ENCODE measurements at places on chromosomes 6 and 20. TPM values are rescaled to one million over a fixed set of nuclear protein-coding genes. Genes with fewer than 3 reads are reported as not detected.
A peak's percentile ranks its signal among the peaks of the same experiment; 100 is the strongest.

Gene LGSN
- 0.40 TPM for total RNA-seq

Gene LSM2
- total RNA-seq = 89.9 TPM

Gene LTA
- total RNA-seq = 16.7 TPM

Gene POU5F1
- total RNA-seq = 0.34 TPM

Gene TMEM200A
- total RNA-seq = 1.4 TPM

Gene MCCD1
- total RNA-seq = not detected

Gene PKIB
- 1.3 TPM for total RNA-seq

DNA sequence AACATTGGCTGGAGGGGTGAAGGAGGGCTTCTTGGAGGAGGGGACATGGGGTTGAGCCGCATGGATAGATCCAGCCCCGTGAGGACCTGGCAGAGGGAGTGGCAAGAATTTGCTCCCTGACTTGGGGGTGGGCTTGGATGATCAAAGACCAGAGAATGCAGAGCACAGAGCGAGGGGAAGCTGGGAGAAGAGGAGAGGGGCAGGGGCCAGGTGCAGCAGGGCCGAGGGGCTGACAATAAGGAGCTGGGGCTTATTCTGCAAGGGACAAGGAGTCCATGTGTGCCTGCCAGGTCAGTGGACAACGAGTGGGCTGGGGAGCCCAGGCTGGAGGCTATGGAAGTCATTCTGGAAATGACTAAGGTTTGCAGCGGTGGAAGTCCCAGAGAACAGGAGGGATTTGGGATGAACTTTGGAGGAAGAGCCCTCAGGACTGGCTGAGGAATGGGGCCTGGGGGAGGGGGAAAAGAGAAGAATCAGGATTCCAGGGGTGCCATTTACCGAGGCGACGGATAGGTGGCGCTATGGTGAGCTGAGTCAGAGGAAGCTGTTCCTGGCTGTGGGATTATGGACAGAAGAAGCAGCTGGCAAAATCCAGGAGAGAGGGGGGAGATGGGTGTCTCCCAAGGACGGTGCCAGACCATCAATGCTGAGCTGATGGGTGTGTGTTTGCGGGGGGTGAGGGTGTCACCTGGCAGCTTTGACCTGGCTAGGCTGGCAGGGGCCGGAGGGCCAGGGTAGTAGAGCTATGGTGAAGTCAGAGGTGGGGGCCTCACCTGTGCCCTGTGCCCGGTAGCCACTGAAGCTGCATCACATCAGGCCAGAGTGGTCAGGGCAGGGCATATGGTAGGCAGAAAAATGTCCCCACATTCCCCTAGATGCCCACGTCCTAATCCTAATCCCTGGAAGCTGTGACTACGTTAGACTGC is 7.8 kb downstream of the KCNG1 start:
- H3K27me3 ChIP-seq = peaks cover 21% of the 10 kb centered on the region
- DNase-seq = no peak
- H3K27ac ChIP-seq = no peak overlapping the region
- H3K4me3 ChIP-seq = no peak overlapping the region

- H3K27ac ChIP-seq = no peak overlapping the region
- H3K4me1 ChIP-seq = no peaks in the 10 kb centered on the region
- no peak for DNase-seq
- H3K27me3 ChIP-seq = no peaks in the 10 kb centered on the region
- H3K4me3 ChIP-seq = no peak overlapping the region
- no peaks in the 10 kb centered on the region for H3K36me3 ChIP-seq
Measured at GRCh38 chr6:76843054-76843822, 620.1 kb downstream of the HTR1B start.

DNA sequence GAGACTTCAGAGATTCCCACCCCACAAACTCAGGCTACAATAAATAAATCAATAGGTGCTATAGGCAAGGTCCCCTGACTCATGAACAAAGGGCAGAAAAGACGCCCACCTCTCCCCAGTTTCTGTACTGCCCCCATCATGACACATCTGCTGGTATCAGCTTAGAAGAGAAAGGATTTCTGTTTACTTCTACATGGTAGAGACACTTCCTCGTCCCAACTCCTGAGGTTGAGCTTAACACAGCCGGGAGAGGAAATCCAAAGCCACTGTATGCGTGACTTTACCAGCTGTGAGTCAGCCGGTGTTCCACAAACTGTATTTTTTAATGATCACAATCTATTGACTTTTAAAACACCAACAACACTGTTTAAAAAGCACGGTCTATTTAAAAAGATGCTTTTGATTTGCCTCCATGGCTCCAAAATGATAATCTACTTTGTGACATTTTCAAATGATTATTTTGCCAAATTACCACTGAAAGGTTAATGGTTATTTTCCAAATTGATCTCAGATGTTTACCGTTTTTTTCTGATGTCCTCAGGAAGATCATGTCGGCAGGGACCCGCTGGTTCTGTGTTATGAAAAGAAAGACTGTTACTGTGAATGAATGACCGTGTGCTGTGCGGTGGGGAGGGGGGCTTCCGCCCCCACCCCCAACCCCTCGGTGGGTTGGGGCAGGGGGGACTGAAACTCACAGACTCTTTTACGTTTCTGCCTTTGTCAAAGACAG is 72.5 kb downstream of the ATP9A start:
- DNase-seq = no peak
- no peaks in the 10 kb centered on the region for H3K36me3 ChIP-seq
- H3K4me3 ChIP-seq = no peak overlapping the region
- peaks cover 16% of the 10 kb centered on the region for H3K4me1 ChIP-seq

GRCh38 chr6:45677381-45678284 is 299.9 kb upstream of the SUPT3H start:
- peak overlapping the region; percentile 63 for H3K4me3 ChIP-seq
- H3K27me3 ChIP-seq = no peaks in the 10 kb centered on the region
- DNase-seq = peak; percentile 51
- peaks cover 26% of the 10 kb centered on the region for H3K4me1 ChIP-seq
- H3K27ac ChIP-seq = peak overlapping the region; percentile 68
- H3K36me3 ChIP-seq = peaks cover 9% of the 10 kb centered on the region

DNA sequence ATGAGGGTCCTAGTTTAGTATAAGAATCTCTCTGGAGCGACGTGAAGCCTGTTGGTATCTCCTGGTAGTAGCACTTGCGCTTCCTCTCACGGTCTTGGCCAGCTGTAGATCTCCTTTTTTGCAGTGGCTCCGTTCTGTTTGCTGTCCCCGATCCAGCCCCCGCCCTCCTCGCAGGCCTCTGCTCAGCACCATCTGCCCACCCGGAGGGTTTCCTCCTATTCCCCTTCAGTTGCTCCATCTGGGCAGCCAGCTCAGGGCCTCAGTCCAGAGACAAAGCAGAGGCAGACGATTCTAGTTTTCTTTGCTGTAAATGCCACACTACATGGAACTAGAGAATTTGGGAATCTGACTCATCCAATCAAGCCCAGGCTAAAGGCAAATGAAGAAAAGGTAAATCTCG is 126.6 kb downstream of the TIAM2 start:
- no peak for DNase-seq
- peaks cover 1% of the 10 kb centered on the region for H3K4me1 ChIP-seq
- H3K4me3 ChIP-seq = no peak overlapping the region
- no peak overlapping the region for H3K27ac ChIP-seq
- peaks cover 4% of the 10 kb centered on the region for H3K27me3 ChIP-seq

GRCh38 chr6:81144346-81144745 is 608.1 kb downstream of the TENT5A start:
- no peak overlapping the region for H3K27ac ChIP-seq
- H3K27me3 ChIP-seq = no peaks in the 10 kb centered on the region
- H3K4me1 ChIP-seq = no peaks in the 10 kb centered on the region
- no peaks in the 10 kb centered on the region for H3K36me3 ChIP-seq

DNA sequence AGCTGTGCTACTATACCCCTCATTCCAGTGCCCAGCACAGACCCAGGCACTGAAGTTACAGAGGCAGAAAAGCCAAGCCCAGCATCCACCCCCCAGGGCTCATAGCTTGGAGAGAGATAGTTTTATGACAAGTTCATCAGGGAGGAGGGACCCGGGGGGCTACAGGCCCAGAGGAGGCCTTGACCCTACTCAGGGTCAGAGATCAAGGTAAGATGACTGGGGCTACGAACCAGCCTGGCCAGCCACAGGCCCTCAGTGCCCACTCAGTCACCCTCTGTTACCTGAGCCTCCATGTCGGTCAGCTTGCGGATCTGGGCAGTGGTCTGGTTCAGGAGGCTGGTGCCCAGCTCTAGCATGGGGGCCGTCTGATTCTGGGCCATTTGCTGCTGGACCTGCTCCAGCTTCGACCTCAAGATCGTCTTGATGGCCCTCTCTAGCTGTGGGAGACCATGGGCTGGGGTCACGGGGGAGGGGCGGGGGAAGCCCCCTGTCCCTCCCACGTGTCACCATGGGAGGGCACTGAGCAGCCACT is 26.1 kb downstream of the ANGPT4 start:
- no peak overlapping the region for H3K27ac ChIP-seq
- DNase-seq = no peak
- no peaks in the 10 kb centered on the region for H3K36me3 ChIP-seq
- no peak overlapping the region for H3K4me3 ChIP-seq
- peaks cover 3% of the 10 kb centered on the region for H3K4me1 ChIP-seq
- peaks cover 17% of the 10 kb centered on the region for H3K27me3 ChIP-seq

DNA sequence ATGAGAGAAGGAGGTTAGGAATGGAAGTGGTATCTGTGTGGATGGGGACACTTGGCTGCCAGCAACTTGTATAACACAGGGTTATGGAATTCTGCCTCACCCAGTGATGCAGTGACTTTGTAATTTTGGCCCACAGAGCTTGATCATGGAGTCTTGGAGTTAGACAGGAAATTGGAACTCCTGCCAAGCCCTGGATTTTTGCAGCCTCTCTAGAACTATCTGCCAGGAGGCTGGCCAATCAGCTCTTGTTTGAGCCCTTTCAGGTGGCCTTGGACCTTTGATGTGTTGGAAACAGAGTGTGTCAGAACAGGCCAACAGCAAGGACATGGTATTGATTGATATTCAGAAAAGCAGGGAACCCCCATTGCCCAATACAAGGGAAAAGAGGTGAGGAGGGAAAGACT is 157.7 kb upstream of the GGTLC1 start:
- DNase-seq = no peak
- no peak overlapping the region for H3K27ac ChIP-seq
- H3K4me3 ChIP-seq = no peak overlapping the region
- H3K4me1 ChIP-seq = peaks cover 15% of the 10 kb centered on the region

- H3K36me3 ChIP-seq = no peaks in the 10 kb centered on the region
- no peaks in the 10 kb centered on the region for H3K4me1 ChIP-seq
- no peak overlapping the region for H3K27ac ChIP-seq
- H3K27me3 ChIP-seq = peaks cover 9% of the 10 kb centered on the region
Measured at GRCh38 chr6:106855117-106855516, 119.4 kb downstream of the CD24 start.

DNA sequence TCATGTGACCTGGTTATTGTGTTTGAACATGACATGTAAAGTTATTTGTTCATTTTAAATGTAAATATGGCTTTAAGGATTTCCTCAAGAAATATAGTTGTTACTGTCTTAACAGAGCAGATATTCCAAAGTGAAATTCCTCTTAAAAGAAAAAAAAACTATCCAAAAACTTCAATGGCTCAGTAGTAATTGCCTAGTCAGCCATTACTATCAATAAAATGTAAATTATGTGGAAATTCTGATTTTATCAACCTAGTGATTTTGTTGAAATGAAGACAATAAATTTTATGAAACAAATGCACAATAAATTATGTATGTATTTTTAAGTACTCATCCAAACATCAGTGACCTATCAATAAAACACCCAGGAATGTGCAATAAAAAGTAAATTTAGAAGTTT is 463.3 kb downstream of the TENT5A start:
- H3K4me1 ChIP-seq = no peaks in the 10 kb centered on the region
- no peaks in the 10 kb centered on the region for H3K27me3 ChIP-seq
- DNase-seq = no peak
- no peak overlapping the region for H3K4me3 ChIP-seq
